ENCODE measurements at places on chromosomes 3 and 15.

GRCh38 chr3:11140030-11140712, 14.1 kb upstream of the HRH1 start:
- no peak for DNase-seq

DNA sequence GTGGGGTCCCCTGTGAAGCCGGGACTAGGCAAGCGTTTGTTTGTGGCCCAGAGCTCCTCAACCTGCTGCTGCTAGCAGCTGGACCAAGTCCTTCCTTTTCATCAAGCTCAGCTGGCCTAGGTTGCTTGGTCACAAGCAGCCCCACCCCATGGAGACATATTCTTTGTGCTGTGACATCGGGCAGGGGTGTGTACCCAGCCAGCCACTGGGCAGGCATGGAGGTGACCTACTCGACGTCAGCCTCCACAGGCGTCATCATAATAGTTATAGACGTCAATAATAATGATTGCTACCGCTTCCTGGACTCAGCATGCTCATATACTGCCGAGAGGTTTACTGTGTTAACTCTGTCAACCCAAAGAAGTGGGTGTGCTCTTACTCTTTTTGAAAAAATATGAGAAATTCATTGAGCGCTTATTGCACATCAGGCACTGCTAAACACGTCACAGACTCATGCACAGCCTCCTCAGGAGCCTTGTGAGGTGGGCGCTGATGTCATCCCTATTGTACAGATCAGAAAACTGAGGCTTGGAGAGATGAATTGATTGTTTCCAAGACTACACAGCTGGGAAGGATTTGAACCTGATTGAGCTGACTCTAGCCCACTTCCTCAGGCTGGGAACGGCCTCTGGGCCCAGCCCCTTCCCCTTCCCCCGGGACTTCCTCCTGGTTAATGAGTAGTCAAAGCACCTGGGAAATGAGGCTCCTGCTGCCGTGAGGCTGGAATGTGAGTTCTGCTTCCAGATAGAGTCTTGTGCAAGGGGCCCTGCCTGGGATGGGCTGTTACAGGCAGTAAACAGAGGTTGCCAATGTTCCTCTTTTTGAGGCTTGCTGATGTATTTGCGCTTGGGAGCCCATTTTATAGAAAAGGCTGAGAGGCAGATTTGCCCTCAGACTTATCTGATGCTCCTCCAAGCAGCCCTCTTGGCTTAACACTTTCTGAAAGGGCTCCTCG, 16.2 kb downstream of the SLC6A6 start:
- no peak for DNase-seq

DNA sequence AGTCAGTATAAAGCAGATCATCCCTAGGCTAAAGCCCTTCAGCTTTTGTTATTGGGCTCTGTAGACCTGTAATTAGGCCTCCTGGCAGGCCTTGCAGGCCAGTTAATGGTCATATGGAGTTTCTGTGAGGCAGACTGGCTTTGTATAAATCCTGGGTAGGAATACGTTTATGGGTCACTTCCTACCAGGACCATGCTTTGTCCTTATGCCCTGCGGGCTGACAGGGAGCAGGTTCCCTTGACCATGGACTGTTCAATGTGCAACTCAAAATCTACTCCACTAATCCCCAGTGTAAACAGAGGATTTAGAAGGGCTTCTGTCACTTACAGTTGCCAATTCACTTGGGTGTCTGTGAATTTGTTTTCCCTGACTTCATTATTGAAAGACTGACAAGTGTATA, 202.7 kb upstream of the MLF1 start:
- no peak for DNase-seq

GRCh38 chr3:134242649-134243617, 7.7 kb downstream of the RYK start:
- no peak for DNase-seq

DNA sequence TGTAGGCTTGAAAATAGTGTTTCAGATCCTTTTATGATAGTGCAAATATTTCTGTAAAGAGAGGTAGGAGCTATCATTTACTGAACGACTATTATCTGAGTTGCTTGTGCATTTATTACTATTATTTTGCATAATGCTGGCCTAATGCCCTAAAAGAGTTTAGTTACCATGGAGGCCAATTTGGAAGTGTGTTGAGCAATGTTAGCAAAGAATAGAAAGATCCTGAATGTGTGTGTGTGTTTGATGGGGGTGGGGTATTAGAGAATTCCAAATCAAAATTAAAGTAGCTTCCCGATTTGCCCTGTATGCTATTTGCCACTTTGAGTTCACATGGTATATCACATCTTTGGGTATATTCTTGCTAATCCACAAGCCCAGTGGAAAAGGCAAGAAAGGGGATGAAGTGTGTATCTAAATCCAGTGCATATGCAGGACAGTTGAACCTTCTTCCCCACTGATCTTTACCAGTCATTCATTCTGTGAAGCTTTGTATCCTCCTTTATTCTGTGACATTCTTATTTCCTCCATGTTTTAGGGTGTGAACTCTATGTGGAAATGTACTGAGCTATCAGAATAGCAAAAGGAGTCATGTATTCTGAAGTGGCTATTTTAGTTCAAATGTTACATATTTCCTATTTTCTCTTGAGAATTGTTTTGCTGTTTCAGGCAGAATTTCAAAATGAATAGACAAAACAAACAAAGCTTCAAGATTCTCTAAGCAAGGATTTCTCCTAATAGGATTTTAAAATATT, 45.7 kb upstream of the PLSCR5 start:
- no peak for DNase-seq

DNA sequence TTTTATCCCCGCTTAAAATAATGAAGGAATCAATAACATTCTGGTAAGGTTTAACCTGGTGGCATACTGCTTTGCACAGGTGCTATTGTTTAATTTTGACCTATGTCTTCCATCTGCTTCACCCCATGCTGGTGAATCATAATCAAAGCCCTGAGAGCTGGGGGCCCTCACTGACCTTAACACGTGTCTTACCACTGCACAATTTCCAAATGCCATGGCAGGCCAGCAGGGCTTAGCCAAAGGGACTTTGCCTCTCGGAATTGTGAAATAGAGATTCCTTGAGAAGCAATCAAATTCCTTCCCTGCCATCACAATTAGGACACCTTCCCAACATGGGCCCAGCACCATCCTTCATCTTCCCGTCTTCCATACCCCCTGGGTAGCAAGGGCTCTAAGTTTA, 242.6 kb upstream of the THBS1 start:
- DNase-seq: no peak

- no peak for DNase-seq
These were observed 61.4 kb downstream of the MFSD1 start for GRCh38 chr3:158863247-158863646.

- no peak for DNase-seq
These were observed 63.7 kb downstream of the MAGI1 start for GRCh38 chr3:65975032-65975431.

DNA sequence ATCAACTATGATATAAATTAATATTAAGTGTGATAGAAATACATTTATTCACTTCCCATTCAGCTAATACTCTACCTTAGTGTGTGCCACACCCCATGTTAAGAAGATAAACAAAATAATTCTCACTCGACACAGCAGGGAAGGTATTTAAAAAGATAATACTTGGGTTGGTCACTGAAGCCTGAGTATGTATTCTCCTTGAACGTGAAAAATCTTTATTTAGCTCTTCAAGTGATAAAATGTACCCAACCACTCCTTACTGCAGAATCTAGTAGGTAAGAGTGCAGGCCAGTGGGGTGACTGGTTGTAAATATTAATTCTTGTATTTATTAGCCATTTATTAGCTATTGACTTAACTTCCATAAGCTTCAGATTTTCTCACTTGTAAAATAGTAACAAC, 372.7 kb upstream of the THBS1 start:
- DNase-seq: no peak

- DNase-seq: no peak
These were observed 56.0 kb upstream of the FAM3D start for GRCh38 chr3:58722561-58722960.

Data from cortex of kidney (tissue), 1 donor.